ENCODE measurements at places on chromosomes 4 and X.

GRCh38 chrX:150313514-150313913 lies 49.6 kb upstream of the MAMLD1 start:
- DNase-seq, result no peak

DNA sequence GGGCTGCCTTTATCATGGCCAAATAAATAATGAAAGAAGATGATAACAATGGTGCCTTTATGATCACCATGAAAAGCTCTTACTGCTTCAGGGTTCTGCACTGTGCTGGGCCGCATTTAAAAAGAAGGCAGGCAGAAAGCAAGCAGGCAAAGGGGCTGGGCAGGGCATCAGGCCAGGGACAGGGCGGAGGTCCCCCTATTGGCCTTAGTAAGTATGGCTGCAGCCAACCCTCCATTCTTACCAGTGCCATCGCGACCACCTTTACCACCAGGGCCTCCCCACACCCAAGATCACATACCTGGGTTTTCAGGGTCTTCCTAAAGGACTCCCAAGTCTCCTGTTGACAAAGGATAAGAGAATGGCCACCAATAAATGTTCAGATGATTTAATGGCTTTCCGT lies 38.9 kb downstream of the CNGA2 start:
- DNase-seq, result no peak

GRCh38 chrX:109714340-109714958 lies 18.6 kb downstream of the ACSL4 start:
- DNase-seq, result no peak

DNA sequence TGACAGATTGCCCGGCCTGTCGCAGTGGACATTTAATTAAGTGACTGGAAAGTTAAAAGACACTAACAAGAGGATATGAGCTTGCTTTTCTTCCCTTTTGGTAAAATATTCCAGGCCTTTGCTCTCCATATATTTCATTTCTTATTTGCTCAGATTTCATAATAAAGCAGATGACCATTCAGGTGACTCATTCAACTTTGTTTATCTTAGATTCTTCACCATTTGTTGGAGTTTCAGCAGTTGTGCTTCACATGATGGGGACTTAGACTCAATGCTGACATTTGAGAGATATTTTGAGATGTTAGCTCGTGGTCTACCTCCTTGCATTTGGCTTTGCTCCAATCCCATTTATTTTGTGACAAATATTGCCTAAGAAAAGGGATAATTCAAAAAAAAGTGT lies 312.2 kb downstream of the ARHGAP24 start:
- DNase-seq, result no peak

GRCh38 chr4:25368315-25368714 lies 8.7 kb upstream of the ANAPC4 start:
- no peak for DNase-seq

DNA sequence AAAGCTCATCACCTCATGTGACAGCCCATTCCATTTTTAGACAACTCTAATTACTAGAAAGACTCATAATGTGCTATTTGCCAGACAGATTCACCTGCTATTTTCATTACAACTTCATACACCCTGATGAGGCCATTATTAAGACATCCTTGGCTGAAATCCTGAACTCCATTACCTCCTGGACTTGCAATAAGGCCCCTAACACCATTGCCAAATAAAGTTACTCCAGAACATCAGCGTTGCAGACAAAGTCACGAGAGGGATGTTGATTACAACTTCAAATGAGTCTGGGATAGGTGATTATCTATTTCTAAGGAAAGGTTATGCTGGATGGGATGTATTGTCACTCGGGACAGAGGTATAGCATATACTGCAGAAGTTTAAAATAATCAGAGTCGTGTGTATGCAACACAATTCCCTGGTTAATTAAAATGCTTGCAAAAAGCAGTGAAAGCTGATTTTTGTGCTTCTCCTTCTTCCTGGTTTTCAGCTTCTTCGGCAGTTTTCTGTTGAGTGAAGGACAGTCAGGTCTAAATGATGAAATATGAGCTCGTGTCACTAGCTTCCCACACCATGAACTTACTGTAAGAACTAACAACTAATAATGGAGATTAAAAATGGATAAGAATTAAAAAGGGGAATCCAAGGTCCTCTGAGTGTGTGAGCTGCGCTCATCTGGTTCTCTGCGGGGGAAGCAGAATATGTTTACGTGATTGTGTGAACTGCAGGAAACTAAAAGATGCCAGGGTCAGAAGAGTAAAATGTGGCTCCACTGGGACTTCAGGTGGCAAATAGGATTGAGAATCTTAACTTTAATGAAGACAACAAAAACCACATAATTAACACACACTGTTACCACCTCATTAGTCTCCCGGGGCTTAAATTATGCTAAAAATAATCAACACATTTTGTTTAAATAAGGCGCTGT lies 17.6 kb upstream of the SOD3 start:
- no peak for DNase-seq

DNA sequence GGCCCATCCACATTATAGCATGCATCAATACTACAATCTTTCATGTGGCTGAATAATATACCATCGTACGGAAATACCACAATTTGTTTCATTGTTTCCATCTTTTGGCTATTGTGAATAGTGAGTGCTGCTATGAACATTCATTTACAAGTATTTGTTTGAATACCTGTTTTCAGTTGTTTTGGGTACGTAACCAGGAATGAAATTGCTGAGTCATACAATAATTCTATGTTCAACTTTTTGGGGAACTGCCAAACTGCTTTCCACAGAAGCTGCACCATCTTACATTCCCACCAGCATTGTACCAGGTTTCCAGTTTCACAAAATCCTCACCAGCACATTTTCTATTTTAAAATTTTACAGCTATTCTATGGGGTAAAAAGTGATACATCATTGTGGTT lies 28.5 kb upstream of the MANBA start:
- DNase-seq, result no peak

DNA sequence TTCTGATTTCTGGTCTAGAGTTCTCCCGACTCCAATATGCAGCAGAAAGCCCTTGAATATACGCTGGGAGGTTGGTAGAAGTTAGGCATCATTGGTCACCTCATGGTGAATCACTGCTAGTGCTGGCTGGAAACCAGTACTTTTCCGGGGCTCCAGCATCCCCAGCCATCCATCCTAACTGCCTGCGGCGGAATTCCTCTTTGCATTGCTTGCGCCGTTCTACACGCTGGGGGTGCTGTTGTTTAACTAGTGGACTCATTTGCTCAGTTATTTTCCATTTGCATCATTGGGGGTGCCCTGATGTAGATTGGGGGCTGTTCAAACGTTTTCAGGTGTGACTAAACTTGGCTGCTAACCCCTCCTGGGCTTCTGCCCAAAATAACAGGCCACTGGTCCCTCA lies 23.3 kb upstream of the GPR50 start:
- DNase-seq, result no peak

DNA sequence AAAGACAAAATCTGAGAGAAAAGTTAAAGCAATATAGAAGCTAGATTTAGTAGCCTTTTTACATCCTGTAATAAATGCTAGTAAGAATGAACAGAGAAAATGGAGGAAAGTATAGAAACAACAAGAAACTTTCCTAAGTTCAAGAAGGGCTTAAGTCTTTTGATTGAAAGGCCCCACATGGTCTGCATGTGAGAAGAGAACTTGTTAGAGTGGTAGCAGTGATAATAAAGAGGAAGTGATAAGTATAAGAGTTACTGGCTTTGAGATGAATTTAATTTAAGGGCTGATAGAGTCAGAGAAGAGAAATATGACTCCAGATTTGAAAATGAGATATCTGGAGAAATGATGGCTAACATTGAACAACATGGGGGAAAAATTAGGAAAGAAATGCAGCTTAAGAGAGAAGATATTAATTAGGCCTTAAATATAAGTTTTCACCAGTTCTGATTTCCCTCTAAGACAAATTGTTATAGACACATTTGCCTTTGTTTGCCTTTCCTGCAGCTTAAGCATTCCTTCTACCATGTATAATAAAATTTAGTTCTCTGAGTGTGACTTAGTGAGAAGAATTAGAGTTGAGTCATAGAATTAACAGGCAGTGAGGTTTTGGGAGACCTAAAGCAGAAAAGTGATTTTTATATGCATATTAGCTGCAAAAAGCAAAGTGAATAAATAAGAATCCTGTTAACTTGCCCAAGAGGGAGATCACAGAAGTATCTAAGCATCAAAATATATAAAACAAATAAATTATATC lies 18.4 kb downstream of the ZFX start:
- DNase-seq, result no peak

GRCh38 chrX:106932960-106933537 lies 12.8 kb downstream of the CLDN2 start:
- no peak for DNase-seq

GRCh38 chrX:3950373-3950772 lies 236.9 kb upstream of the PRKX start:
- no peak for DNase-seq

- no peak for DNase-seq
Measured at GRCh38 chr4:173413036-173413435, 14.1 kb upstream of the SCRG1 start.

- DNase-seq, result no peak
Measured at GRCh38 chr4:35644591-35644990, 599.7 kb downstream of the ARAP2 start.

DNA sequence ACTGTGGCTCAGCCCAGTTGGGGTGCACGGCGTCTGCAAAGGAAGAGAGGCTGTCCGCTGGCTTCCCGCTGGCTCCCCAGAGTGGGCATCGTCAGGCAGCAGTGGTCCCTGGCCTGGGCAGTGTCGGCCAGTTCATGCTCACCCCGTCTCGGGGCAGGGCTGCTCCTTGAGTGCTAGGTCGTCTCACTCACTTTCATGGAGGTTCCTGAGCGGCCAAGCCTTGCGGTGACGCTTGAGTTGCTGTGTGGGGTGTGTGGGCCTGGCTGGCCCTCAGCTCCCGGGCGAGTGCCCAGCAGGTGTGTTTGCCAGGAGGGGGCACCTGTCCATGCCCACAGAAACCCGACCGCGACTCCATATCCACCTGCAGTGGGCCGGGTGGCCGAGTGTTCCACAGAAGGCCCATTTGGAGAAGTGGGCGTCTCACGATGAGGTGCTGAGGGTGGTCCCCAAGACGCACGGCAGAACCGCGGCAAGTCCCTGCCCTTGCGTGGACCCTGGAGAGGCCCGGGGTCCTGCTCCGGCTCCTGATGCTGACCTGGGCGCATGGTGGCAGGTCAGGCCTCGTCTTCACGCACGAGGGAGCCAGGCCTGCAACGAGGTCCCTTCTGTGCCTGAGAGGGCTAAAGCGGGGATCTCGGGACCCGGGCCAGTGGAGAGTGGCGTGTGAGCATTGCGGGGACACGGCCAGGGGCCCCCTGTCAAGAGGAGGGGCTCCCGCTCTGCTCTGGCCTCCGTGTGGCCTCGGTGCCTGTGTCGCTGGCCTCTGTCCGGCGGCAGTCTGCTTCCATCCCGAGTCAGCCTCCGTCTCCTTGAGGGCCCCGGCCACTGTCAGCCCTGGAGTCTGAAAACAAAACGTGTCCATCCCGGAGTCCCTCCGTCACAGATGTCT lies 18.5 kb upstream of the UVSSA start:
- no peak for DNase-seq

DNA sequence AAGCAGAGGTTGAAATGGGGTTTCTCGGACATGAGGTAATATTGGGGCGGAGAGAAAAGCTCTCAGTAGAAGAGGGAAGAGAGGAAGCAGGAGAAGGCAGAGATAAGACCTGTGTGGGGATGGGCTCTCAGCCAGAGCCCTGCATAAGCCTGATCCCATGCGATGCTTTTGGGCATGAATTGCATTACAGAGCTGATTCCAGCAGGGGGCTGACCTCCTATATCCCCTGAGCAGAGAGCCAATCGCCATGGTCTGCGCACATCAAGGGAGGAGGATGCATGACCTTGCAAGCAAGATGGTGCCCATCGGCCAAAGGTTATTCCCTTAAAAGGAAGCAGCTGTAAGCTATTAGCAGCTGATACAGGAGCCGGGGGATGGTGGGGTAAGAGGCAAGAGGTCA lies 7.6 kb downstream of the ANOS1 start:
- DNase-seq, result no peak

DNA sequence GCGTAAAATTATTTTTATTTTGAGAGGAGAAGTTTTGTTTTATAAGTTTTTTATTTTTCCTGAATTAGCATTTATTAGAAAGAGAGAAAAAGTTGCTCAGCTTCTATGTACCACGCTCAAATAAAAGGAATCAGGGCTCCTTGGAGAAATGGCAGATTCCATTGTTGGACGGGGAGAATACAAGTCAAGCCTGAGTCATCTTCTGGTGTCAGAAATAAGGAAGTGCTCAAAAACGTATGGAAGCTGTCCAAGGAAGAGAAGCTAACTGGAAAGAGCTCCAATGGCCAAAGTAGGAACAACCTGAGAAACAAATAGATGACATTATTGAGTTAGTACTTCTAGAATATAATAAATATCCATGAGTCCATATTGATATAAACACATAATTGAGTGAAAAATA lies 89.3 kb upstream of the NEIL3 start:
- no peak for DNase-seq

Data from NCI-H1436 (cell line).